Activated CD8-positive, alpha-beta memory T cell treated with anti-CD3 and anti-CD28 coated beads for 1 hour (primary cell): ENCODE measurements at places on chromosomes 7 and 10.

- no peak for DNase-seq
Measured at GRCh38 chr10:118768041-118768919, 13.5 kb upstream of the CACUL1 start.

DNA sequence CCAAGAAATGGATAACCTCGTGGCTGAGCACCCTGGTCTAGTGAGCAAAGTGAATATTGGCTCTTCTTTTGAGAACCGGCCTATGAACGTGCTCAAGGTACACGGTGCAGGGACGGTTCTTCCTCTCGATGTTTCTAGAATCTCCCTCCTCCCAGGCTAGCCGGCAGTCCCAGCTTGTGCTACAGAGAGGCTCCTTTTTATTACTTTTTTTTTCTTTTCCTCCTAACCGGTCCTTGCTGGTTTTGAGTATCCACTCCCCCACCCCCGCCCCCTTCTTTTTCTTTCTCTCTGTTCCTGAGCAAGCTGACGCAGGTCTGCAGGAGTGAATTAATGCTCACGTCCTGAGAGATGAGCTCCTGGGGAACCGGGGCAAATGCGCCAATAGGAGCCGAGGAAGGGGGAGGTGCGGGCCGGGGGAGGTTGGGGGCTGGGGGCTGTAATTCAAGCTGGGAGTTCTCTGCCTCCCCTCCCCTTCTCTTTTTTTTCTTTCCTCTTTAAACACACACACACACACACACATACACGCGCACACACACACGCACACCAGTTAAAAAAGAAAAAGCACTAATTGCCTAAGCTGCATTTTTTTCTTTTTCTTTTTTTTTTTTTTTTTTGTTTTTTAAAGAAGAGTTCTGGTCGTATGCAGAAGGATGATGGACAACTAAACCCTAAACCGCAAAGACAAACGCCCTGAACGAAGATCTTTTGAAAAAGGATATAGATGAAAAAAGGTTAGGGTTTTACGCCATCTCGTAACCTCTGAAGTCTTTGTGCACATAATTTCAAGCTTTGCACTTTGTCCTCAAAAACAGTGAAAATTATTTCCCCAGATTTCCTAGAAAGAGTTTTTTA, 6.6 kb downstream of the CPA2 start:
- no peak for DNase-seq

DNA sequence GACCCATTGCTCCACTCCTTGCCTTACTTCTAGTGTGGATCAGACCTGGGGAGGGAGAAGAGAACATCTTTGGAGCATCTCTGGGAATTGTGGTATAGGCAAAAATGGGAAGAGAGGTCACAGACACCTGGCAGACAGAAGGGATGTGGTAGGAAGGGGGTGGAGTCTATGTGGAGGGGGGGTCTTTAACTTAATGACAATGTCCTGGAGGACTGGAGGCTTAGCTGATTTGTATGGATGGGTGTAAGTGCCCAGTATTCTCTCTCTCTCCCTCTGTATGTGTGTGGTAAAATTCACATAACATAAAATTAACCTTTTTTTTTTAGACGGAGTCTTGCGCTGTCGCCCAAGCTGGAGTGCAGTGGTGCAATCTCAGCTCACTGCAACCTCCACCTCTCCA, 3.1 kb upstream of the LDB1 start:
- DNase-seq, result no peak

DNA sequence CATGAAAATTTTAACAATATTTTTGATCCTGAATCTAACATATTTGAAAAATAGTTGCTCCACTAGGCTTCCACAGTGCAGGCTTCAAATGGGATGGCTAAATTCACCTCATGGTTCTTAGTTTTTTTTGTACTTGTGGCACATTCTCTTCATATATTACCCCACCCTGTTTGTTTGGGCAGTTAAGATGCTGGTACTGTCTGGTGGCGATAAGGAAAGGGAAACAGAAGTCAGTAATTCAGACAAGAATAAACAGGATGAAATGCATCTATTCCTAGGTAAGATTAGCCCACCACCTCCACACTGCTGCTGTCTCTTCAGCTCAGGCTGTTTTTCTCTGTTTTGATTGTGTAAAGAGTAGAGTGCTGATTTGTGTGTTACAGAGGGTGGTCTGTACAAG, 44.2 kb downstream of the GLRX3 start:
- DNase-seq, result no peak

DNA sequence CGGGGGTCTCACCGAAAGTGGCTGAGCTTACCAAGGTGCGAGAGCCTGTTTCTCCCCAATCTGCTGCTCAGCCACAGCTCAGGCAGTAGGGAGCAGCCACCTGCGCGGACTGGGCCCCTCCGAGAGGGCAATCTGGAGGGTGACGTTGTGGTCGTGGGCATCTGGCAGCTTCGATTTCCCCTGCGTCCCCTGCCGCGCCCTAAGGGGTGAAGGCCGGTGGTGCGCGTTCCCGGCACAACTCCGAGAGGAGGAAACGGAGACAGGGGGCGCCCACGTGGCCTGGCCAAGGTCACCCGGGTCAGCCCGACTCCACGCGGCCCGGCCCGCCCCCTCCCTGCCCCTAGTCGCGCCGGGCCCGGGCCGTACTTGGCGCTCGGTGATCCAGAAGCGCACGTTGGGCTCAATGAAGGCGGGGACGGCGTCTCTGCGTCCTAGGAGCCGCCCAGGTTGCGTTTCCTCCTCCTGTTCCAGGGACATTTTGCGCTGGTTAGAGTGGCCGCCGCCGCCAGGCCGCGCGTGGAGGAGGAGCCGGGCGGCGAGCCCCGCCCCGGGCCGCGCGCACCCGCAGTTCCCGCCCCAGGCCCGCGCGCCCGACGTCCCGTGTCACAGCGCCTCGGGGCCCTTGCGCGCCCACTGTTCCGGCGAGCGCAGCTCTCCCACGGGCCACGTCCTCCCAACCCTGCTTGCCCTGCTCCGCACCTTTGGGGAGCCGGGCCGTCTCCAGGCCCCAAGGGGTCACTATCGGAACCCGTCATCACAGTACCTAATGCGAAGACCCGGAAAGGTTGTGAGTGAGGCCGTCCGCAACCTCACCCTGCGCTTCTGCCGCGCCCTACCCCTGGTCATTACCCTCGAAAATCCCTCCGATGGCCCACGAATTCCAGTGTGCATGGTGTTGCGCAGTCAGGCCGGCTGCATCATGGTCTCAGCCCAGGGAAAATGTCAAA, at the start of gene SFXN4:
Gene SFXN4, minus strand, starts transcription at position 544 of the 947 bp plus-strand sequence. Its CDS starts 67 bp downstream, at position 477.
- peak; percentile 28 for DNase-seq
